Head of caudate nucleus (tissue), 42 donors: ENCODE measurements at places on chromosomes 2 and 18.

GRCh38 chr2:151908204-151908882 is 80.1 kb upstream of the ARL5A start:
- no peak for DNase-seq

DNA sequence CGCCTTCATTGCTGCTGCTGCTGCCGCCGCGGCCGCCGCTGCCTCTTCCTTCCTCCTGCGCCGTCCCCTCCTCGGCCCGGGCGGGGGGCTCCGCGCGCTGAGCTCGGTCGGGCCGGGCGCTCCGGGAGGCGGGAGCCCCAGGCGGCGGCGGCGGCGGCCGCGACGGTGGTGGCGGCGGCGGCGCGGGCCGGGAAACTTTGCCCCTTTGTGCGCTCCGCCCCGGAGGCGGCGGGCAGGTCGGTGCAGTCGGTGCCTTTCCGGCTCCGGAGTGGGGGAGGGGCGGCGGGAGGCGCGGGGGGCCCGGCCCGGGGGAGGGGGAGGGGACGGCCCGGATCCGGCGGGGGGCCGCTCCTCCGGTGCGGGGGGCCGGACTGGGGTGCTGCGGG is 205 bp downstream of the TET3 start:
- no peak for DNase-seq

GRCh38 chr2:100140582-100140981 is 1.8 kb downstream of the AFF3 start:
- DNase-seq = no peak

DNA sequence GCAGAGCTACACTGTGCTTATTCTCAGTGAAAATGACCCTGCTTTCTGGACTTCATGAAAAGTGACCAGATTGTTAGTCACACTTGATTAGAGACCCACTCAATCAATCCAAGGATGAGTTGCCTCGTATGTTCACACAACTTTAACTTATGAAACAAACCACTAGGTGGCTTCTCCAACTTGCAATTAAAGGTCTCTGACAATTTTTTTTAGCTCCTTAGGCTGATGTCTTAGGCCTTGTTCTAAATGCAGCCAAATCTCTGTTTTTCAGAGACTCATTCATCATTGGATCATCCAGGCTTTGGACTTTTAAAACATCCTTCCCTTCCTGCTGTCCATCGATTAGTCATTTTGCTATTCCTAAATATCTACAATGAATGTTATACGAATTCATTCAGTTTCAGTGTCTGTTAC is 63.4 kb downstream of the MREG start:
- no peak for DNase-seq

- DNase-seq = no peak
These were observed 322.0 kb upstream of the NT5C1B start for GRCh38 chr2:18911416-18911815.

DNA sequence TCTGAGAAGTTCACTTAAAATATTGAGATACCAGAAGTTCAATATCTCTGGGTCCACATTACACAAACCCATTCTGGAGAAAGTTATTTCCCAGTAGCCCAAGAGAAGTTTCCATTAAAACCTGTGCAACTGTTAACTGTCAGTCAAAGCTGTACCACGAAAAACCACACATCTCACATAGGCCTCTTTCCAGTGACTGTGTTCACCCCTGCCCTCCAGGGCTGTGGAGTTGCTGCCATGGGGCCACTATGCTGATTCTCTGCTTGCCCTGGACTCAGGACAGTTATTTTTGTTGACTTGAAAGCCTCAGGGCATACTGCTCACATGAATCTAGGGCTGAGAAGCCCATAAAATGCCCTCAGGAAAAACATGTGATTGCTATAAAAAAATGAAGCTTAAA is 153.8 kb downstream of the PIEZO2 start:
- no peak for DNase-seq

DNA sequence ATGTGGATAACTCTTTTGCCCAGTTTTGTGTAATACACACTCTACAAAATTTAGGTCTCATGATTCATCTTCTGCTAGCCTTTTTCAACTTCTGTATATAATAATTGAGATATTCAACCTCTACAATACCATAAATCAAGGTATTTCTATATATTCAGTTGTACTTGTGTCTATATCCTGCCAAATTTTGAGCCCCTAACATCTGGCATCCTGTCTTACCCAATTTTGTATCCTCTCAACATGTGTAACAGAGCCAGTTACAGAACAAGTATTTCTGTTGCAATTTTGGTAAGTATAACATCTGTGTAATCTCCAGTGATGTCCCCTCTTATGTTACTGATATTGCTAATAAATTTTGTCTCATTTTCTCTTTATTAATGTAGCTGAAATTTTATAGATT is 145.8 kb downstream of the TRIB2 start:
- DNase-seq = no peak

DNA sequence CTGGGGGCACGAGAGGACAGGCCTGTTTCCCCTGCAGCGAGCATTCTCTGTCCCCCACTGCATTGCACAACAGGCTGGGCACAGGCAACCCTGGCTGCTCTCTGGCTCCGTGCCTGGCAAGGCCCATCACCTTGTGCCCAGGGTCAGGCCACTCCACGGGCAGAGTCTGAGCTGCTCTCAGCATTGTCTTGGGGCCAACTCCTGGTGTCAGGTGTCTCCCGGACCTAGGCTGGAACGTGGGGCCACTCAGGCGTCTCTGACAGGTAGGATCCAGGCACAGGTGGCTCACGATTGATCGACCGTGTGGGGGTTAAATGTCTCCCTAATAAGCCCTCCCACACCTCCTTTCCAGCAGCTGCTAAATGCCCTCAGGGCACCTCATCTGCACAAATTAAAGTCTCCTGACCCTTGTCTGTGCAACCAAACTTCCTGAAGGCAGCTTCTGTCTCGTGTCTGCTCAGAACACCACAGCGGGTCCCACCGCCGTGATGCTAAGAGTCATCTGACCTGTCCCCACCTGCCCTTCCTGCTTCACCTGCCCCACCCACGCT is 66.6 kb upstream of the GPC1 start:
- DNase-seq = no peak

DNA sequence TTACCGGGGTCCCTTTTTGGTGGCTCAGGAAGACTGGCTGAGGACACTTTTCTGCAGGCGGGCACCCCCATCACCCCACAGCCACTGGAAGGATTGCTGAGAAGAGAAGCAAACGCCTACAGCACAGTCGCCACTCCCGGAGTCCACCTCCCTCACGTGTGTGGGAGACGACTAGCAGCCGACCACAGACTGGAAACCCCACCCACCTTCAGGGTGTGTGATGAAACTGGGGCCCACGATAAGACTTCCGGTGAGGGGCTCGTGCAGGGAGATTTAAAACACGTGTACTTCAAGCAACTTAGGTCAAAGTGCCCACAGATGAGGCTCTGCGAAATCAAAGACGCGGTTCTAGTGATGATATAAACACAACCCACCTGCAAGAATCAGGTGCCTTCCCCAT is 26.3 kb downstream of the MBP start:
- DNase-seq = no peak
